ENCODE measurements at places on chromosomes 12 and 14.
A peak's percentile ranks its signal among the peaks of the same experiment; 100 is the strongest.

DNA sequence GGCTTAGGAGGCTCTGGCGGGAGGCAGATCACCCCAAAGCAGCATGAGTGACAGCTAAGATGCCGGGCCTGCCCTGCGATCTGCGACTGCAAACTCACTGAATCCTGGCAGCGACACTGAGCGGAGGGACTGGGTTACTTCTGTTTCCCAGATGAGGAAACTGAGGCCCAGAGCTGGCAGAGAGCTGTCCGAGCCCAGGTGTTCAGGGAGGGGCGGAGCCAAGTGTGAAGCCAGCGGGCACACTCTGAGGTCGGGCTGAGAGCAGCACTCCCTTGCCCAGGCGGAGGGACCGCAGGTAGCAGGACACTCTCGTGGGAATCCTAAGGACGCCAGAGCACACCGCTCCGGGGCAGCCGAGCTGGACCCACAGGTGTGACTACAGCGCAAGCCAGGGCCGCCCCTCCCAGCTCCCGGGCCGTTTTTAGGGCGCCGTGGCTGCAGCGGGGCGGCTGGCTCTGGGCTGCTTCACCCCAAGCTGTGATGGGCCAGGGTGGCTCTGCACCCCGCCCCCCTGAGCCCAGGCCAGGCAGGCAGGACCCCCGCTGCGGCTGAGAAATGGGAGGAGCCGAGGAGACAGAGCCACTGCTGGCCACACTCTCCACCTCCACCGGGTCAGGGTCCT lies 27.4 kb downstream of the MMP17 start:
- peak overlapping the region; percentile 18 for H3K4me3 ChIP-seq
- peaks cover 25% of the 10 kb centered on the region for H3K27me3 ChIP-seq
- peaks cover 40% of the 10 kb centered on the region for H3K4me1 ChIP-seq
- H3K36me3 ChIP-seq: peaks cover 22% of the 10 kb centered on the region
- peak overlapping the region; percentile 32 for H3K27ac ChIP-seq

DNA sequence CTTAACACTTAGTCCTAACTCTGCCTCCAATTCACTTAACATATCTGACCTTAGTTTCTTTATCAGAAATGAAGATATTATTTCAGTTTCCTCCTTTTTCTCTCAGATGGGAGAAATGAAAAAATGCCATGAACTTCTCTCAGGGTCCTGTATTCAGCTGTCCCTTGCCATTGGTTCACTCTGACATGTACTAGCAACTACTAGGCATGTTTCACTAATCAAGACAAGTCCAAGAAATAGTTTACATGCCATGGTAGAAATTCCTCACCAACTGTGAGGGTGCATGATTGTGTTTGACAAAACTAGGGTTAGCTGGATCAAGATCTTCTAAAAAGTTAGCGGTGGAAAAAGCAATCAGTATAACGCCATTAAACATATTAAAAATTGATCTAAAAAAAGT lies 7.0 kb upstream of the ATXN7L3B start:
- H3K4me3 ChIP-seq: no peak overlapping the region
- H3K4me1 ChIP-seq: no peaks in the 10 kb centered on the region
- H3K27ac ChIP-seq: no peak overlapping the region
- no peaks in the 10 kb centered on the region for H3K27me3 ChIP-seq

DNA sequence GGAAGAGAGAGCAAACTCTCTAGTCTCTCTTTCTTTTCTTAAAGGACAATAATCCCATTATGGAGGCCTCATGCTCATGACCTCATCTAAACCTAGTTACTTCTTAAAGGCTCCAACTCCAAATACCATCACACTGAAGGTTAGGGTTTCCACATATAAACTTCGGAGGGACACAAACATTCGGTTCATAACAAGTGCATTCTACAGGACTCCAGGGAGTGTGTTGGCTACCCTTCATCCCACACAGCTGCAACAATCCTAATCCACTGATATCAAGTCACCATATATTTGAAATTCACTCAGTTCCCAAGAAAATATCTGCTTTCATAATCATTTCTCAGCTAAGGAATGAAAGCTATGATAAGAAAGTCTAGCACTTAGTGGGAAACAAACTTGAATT lies 265.9 kb upstream of the PLEKHG7 start:
- peaks cover 9% of the 10 kb centered on the region for H3K4me1 ChIP-seq
- no peaks in the 10 kb centered on the region for H3K27me3 ChIP-seq
- no peak for DNase-seq
- no peak overlapping the region for H3K4me3 ChIP-seq
- no peak overlapping the region for H3K27ac ChIP-seq

DNA sequence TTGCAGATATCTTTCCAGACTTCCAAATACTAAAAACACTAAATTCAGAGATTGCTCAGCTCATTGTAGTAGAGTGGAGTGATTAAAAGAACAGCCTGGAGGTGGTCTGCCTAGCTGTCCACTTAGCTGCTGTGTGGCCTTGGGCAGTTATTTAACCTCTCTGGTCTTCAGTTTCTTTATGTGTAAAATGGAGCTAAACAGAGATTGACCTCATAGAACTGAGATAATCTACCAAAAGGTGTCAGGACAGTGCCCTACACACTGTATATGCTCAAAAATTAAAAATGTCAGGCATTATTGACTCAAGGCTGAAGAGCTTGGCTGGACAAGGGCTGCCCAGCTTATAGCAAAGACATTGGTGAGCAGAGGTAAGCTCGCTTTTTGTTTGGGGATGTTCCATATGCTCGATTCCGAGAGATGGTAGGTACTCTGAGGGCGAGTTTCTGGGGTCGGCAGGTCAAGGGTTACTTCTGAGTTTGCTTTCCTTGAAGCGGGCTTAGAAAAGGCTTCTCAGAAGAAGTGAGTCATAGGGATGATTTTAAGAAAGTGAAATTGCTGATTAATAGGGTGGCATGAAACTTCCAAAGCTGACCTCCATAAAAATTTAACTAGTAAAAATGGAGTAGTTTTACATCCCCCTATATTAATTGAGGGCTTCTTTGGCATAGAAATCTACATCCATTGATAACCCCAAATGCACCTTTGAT lies 107.5 kb downstream of the GPATCH2L start:
- H3K4me3 ChIP-seq: no peak overlapping the region
- DNase-seq: no peak
- H3K36me3 ChIP-seq: no peaks in the 10 kb centered on the region
- no peak overlapping the region for H3K27ac ChIP-seq

- H3K27me3 ChIP-seq: peaks cover 97% of the 10 kb centered on the region
- no peak for DNase-seq
- H3K27ac ChIP-seq: no peak overlapping the region
- no peaks in the 10 kb centered on the region for H3K4me1 ChIP-seq
Observed at GRCh38 chr14:92341791-92342190, 18.8 kb downstream of the SLC24A4 start.

- peaks cover 8% of the 10 kb centered on the region for H3K27me3 ChIP-seq
- peaks cover 8% of the 10 kb centered on the region for H3K36me3 ChIP-seq
- H3K4me1 ChIP-seq: no peaks in the 10 kb centered on the region
- H3K27ac ChIP-seq: no peak overlapping the region
- no peak for DNase-seq
- no peak overlapping the region for H3K4me3 ChIP-seq
Observed at GRCh38 chr12:30818562-30818961, 63.8 kb upstream of the CAPRIN2 start.

DNA sequence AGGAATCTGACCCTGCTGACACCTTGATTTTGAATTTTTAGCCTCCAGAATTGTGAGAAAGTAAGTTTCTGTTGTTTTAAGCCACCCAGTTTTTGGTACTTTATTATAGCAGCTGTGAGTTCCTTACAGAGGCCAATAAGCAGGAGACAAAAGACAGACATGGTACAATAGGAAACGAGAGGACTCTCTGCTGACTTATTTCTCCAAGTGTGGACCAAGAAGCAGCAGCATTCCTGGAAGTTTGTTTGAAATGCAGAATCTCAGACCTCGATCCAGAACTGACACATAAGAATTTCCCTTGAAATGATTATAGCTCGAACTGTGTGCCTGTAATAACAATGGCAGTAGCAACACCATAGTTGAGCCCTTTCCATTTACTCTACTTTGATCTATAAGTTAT lies 31.9 kb upstream of the LUM start:
- H3K4me3 ChIP-seq: no peak overlapping the region
- H3K36me3 ChIP-seq: no peaks in the 10 kb centered on the region
- no peaks in the 10 kb centered on the region for H3K27me3 ChIP-seq
- no peak for DNase-seq
- H3K4me1 ChIP-seq: no peaks in the 10 kb centered on the region
